NCI-H1105 (cell line): ENCODE measurements at places on chromosomes 5 and 9.

GRCh38 chr9:32251539-32251938 lies 132.9 kb upstream of the ACO1 start:
- DNase-seq = peak; percentile 75

GRCh38 chr9:98720402-98720801 lies 11.7 kb upstream of the GABBR2 start:
- no peak for DNase-seq

DNA sequence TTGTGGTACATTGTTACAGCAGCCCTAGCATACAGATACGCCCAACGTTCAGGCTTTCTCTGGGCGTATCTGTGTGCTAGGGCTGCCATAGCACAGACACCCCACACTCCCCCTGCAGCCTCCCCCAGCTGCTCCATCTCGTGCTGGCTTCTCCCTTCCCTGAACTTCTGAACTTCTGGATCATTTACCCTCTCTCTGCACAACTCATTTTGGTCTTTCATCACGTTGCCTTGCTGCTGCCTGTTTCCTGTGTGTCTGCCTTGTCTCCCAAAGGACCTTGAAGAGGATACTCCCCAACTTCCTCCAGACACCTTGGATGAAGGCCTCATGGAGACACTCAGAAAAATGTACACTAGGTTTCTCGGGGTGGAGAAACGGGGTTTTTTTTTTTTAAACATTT lies 37.3 kb downstream of the SLIT3 start:
- no peak for DNase-seq

- no peak for DNase-seq
Measured at GRCh38 chr9:128168731-128169308, 8.8 kb downstream of the BBLN start.

- DNase-seq = no peak
Measured at GRCh38 chr5:146903789-146904188, 25.2 kb upstream of the PPP2R2B start.

GRCh38 chr9:115385383-115386122 lies 267.6 kb upstream of the TNC start:
- no peak for DNase-seq

- no peak for DNase-seq
Measured at GRCh38 chr5:39584927-39585326, 160.1 kb upstream of the DAB2 start.

- no peak for DNase-seq
Measured at GRCh38 chr9:68997666-68998065, 16.2 kb downstream of the PRKACG start.

DNA sequence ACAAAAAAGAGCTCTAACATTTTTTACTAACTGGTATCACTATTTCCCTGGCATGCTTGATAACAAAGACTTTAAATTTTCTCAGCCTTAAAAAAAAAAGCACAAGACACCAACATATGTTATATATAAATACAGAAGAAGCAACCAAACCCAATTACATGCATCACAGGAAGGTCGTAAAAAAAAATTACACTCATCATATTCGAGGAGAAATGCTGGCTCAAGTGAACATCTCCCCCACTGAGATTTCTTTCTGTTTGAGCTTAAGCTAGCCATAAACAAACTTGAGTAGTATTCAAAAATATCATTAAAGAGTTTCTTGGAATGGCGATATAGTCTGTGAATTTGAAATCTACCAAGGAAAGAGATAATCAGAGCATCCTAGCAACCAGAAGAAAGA lies 7.5 kb upstream of the MSH3 start:
- DNase-seq = no peak

GRCh38 chr5:142360051-142360498 lies 35.3 kb upstream of the SPRY4 start:
- DNase-seq = no peak

DNA sequence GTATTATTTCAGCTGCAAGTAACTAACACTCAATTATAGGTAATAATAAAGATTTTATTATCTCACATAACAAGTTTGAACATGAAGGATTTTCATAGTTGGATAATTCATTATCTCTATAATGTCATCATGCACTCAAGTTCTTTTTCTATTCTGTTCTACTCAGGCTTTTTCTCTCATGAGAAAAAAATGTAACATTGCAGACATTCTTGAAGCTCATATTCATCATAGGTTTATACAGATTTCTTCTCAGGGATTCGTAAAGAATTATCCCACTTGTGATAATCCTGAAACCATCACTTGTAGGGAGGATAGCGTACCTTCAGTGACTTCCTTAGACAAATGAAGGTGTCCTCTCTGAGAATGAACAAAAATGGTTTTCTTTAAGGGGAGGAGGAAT lies 150.3 kb downstream of the XRCC4 start:
- no peak for DNase-seq

GRCh38 chr5:298737-299125 lies 22.8 kb upstream of the AHRR start:
- DNase-seq = no peak

DNA sequence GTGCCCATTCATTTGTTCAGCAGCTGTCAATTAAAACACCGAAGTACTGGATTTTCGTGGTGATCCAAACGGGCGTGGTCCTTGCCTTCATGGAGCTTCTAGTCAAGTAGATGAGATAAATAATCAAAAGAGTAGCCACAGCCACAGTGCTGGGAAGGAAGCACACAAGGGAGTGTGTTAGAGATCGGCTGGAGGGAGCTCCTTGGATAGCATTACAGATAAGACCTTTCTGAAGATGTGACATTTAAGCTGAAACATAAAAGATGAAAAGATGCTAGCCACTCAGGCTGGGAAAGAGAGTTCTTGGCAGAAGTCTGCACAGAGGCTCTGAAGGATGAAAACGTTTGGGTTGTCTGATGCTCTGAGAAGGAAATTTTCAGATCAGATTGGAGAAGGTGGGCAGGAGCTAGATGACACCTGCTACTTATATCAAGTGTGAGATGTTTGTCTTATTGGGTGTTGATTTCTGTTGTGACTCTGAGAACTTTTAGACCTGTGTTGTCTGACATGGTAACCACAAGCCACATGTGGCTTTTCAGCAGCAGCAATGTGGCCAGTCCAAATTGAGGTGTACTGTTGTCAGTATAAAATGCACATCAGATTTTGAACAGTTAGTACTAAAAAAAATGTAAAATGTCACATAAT lies 123.9 kb downstream of the TLE4 start:
- DNase-seq = no peak

DNA sequence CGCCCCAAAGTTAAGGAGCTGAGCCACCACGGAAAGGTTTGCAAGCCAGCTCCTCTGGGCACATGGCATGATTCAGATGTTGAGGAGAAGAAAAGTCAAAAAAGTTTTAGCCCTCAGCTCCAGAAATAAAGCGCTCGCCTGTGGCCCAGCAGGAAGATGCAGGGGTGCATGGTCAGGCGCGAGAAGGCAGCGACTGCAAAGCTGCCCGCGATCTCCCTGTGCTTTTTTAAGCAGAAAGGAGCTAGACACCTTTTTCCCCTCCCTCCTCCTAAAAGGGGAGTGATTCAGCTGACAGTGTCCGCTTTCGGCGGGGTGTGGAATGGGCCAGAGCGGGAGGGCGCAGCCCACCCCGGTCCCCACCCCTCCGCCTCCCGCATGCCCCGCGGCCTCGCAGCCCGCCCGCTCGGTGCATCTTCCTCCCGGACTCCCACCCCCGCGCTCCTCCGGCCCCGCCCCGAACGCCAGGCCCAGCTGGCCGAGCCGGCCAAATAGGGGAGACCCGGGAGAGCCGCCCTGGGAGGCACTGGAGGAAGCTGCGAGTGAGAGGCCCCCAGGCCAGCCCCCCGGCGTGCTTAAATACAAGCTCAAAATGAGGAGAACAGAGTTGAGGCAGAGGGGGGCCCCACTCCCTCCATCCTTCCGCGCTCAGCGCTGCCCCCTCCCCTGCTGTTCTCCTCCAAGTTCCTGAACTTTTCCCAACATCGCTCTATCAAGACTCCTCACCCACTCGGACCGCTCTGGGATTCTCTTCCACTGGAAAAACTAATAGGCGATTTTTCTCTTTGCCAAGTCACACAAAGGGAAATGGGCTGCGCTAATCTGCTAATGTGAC lies at the start of gene ADAMTS12:
Gene ADAMTS12 (minus strand): TSS at position 203 of the 832 bp plus-strand sequence. CDS start 134 bp downstream, at position 69.
- no peak for DNase-seq

- DNase-seq = no peak
Measured at GRCh38 chr5:133934822-133935666, 33.4 kb downstream of the C5orf15 start.

GRCh38 chr9:121138973-121139372 lies 62.7 kb downstream of the RAB14 start:
- DNase-seq = no peak

- DNase-seq = no peak
Measured at GRCh38 chr5:127799293-127799905, 96.2 kb downstream of the CCDC192 start.

DNA sequence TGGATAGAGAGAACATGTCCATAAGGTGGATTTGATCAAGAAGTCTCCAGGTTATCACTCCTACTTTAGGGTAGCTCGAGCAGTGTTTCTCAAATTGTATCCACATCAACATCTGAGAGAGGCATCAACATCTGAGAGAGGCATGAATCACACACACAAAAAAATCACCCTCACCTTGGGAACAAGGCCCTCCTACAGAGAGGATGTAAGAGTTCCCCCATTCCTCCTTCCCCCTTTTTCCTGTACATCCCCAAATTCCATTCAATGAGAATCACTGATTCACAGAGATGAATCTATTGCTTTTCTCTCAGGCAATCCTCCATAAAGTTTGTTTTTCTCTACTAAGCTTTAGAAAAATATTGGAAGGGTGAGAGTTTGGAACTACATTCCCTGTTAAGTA lies 233.4 kb upstream of the CDH6 start:
- no peak for DNase-seq

- DNase-seq = no peak
Measured at GRCh38 chr5:159471904-159472303, 141.6 kb upstream of the IL12B start.

- peak; percentile 12 for DNase-seq
Measured at GRCh38 chr5:67401172-67401571, 204.6 kb upstream of the CD180 start.

- DNase-seq = no peak
Measured at GRCh38 chr5:4866131-4866659, 273.9 kb upstream of the ADAMTS16 start.

DNA sequence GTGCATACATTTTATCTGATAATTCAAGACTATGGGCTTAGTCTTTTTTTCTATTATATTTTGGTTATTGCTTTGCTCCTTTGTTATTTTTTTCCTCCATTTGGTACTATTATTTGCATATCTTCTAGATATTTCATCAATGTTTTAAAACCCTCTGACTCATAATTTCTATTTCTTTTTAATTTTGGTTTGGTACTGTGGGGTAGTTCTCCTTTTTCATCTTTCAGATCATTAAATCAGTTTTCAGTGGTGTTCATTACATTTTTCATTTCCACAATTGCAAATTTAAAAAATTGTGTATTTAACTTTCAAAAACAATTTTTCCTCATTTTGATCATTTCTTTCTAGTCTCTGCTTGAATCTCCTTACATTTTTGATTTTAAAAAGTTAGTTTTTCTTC lies 7.5 kb upstream of the FRMPD1 start:
- no peak for DNase-seq

DNA sequence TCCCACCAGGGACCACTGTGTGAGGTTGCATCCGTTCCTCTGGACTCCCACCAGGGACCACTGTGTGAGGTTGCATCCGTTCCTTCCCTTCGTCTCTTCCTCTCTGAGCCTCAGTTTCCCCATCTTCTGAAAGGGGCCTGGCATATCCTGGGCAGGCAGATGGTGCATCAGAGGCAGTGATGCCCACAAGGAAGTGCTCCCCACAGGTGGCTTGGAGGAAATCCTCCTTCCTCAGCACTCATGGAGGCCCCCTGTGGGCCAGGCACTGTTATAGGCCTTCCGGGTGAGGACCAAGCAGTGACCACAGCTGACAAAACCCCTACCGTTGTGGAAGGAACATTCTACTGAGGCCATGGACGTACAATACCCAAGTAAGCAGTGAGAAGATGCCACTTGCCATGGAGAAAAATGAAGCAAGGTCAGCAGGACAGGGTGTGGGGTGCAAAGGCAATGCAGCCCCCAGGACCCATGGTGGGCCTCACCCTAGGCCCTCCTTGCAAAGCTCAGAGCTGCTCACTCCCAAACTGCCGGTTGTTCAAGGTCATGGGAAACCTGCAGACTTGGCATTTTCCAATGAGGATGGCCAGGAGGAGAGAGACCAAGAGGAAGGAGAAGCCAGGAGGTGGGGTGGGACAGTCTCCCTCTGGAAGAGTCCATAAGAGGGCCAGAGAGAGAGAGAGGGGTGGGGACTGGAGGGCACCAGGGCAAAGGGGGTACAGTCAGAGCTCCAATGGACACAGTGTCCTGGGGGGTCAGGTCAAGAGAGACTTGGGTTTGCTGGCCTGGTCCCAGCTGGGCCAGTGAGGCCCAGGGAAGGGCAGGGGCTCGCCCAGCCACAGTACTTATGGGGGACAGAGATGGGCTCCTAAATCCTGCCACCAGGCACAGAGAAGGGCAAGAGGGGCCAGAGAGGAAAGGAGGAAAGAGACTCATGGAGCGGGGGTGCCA lies 51.1 kb downstream of the C9orf50 start:
- no peak for DNase-seq

DNA sequence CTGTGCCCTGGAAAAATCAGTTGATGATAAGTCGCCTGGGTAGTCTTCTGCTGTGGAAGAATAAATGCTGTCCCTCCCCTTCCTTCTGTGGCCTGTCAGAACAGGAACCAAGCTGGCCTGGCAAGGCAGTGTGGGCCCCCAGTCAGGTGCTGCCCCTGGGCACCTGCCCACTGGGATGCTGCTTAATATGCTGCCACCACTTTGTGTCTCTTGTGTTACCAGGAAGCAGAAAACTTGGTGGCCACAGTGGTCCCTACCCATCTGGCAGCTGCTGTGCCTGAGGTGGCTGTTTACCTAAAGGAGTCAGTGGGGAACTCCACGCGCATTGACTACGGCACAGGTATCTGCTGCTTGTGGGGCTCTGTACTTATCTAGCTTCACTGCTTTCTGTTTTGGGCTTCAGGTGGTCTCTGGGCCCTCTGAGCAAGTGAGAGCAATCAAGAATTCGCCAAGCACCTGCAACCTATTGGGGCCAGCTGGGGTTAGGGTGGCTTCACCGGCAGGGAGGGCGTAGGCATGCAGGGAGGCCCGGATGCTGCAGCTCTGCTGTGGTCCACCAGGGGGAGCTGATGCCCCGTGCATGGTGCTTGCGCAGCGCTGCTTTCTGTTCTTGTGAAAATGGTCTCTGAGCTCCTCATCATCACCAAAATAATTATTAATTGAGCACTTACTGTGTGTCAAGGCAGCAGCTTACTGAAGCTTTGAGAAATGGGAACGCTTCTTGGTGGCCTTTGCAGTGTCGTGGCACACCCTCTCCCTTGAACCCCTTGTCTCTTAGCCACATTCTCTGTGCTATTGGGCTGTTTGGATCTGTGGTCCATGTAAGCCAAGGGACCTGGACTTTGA lies 20.3 kb downstream of the PTPA start:
- DNase-seq = peak; percentile 55
